Epithelial cell of esophagus (primary cell): ENCODE measurements at places on chromosomes 6 and 20.

DNA sequence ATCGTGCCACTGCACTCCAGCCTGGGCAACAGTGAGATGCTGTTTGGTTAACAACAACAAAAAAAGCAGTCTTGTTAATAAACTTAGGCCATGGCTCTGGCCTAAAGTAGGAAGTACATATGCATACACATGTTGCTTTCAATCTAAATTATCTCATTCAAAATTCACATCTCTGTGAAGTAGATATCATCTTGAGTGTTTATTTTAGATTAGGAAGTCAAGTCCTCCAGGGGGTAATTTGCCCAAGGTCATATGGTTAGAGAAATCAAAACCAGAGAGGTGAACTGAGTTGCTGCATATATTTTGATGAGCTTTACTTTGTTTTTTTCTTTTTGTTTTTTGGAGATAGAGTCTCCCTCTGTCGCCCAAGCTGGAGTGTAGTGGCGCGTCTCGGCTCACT lies 52.8 kb downstream of the B4GALT5 start:
- DNase-seq, result no peak

- no peak for DNase-seq
Measured at GRCh38 chr20:48532028-48532427, 295.8 kb downstream of the PREX1 start.

- DNase-seq, result peak; percentile 11
Measured at GRCh38 chr6:14635195-14635594, 517.6 kb downstream of the CD83 start.

- DNase-seq, result peak; percentile 66
Measured at GRCh38 chr6:129317931-129318820, 391.8 kb downstream of the ARHGAP18 start.

GRCh38 chr20:62840244-62841197 lies 21.1 kb downstream of the TCFL5 start:
- no peak for DNase-seq

DNA sequence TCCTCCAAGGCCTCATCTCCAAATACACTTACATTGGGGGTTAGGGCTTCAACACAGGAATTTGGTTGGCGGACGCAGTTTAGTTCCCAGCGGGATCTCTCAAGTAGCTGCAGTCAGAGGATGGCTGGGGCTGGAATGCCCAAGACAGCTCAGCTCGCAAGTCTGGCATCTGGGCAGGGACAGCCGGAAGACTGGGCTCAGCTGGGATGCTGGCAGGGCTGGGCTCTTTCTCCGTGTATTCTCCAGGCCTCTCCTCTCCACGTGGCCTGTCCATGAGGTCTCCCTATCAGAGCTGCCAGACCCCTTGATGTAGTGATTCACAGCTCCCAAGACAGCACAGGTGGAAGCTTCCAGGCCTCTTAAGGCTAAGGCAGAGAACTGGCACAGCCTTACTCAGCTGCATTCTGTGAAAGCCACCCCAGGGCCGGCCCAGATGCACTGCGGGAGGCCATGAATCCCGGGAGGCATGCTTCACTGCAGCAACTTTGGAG lies 5.0 kb downstream of the FGD2 start:
- no peak for DNase-seq

DNA sequence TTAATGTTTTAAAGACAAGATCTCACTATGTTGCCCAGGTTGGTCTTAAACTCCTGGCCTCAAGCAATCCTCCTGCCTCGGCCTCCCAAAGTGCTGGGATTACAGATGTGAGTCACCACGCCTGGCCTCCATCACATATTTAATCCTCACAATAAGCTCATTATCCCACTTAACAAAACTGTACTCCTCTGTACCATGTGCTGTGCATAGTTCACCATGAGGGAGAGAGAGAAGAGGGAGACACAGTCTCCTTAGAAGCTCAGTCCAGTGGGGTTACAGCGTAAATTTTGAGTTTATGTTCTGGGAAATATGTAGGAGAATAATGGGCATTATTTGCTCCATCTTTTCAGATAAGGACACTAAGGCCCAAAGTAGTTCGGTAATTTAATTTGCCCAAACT lies 7.9 kb upstream of the CPNE5 start:
- DNase-seq, result no peak
